ENCODE measurements at places on chromosomes 3 and 15.

GRCh38 chr3:160987982-160988964 lies 116.9 kb downstream of the B3GALNT1 start:
- H3K27me3 ChIP-seq: no peaks in the 10 kb centered on the region
- peaks cover 6% of the 10 kb centered on the region for H3K4me1 ChIP-seq
- H3K4me3 ChIP-seq: no peak overlapping the region

GRCh38 chr3:101851072-101851770 lies 1.9 kb downstream of the NFKBIZ start:
- peaks cover 48% of the 10 kb centered on the region for H3K36me3 ChIP-seq
- peak overlapping the region; percentile 90 for H3K4me3 ChIP-seq
- H3K27ac ChIP-seq: peak overlapping the region; percentile 57
- no peaks in the 10 kb centered on the region for H3K27me3 ChIP-seq

GRCh38 chr15:68363353-68363752 lies 68.6 kb downstream of the ITGA11 start:
- H3K4me3 ChIP-seq: no peak overlapping the region
- no peak overlapping the region for H3K27ac ChIP-seq
- H3K36me3 ChIP-seq: no peaks in the 10 kb centered on the region

DNA sequence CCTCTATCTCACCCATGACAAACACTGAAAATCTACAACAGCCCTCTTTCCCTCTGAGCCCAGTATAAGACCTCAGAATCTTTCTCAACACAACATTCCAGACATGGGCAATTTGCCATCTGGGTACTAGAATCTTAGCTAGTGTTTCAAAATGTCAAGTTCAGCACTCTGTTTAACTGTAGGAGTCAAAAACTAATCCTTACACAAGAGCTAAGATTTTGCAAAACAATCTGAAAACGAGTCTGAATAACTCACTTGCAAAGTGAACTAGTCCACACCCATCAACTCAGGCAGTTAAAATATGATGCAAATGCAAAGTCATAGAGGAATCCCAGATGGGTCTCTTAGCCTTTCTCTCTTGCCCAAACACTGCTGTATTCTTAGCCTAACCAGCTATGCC lies 67.8 kb downstream of the GPR176 start:
- DNase-seq: no peak
- H3K4me3 ChIP-seq: no peak overlapping the region
- H3K27ac ChIP-seq: peak overlapping the region; percentile 17

DNA sequence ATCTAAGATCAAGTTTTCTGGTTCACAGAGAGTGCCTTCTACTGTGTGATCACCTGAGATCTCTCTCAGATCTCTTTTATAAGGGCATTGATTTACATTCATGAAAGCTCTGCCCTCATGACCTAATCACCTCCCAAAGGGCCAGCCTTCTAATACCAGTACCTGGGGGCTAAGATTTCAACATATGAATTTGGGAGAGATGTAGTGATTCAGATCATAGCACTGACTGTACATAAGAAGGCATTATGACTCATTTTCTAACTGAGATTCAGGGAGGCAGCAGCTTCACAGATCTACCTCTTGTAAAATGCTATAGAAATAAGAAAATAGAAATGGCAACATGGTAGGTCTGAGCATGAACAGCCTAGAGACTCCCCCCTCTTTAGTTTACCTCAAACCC lies 39.6 kb downstream of the VGLL3 start:
- H3K27ac ChIP-seq: no peak overlapping the region
- H3K4me1 ChIP-seq: peaks cover 34% of the 10 kb centered on the region
- DNase-seq: no peak
- H3K36me3 ChIP-seq: no peaks in the 10 kb centered on the region
- H3K27me3 ChIP-seq: no peaks in the 10 kb centered on the region
- no peak overlapping the region for H3K4me3 ChIP-seq

DNA sequence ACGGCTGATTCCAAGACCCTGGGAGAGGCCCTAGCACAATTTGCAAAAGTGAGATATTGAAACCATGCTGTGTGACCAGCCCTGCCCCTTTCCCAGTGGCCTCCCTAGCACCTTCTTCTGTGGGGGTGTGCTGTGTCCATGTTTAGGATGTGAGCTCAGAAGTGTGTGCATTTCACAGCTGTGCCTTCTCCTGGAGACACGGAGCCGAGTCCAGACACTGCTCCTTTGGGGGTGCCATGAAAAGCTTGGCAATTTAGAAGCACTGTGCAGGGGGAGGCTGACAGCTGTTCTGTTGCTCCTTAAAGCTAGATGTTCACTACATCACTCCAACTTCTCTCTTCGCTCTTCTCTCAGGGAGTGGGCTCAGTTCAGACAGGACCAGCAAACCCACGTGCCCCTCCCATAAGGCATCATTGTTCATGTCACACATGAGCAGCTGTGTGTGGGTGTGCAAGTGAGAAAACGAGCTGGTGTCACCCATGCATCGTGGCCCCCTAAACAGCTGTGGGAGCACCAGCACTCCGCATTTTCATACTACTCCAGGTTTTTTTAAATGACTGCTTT lies 492.6 kb downstream of the GABRG3 start:
- H3K4me3 ChIP-seq: no peak overlapping the region
- no peaks in the 10 kb centered on the region for H3K4me1 ChIP-seq
- H3K36me3 ChIP-seq: no peaks in the 10 kb centered on the region
- no peaks in the 10 kb centered on the region for H3K27me3 ChIP-seq
- no peak for DNase-seq
- H3K27ac ChIP-seq: no peak overlapping the region

- DNase-seq: peak; percentile 23
- peaks cover 16% of the 10 kb centered on the region for H3K4me1 ChIP-seq
- H3K36me3 ChIP-seq: peaks cover 3% of the 10 kb centered on the region
- peak overlapping the region; percentile 99 for H3K27ac ChIP-seq
- peak overlapping the region; percentile 99 for H3K4me3 ChIP-seq
- peaks cover 3% of the 10 kb centered on the region for H3K27me3 ChIP-seq
These were observed 922 bp downstream of the RAB11A start for GRCh38 chr15:65869954-65870871.
